SK-N-SH (cell line): ENCODE measurements at places on chromosomes 13 and 19.

- DNase-seq, result no peak
Measured at GRCh38 chr13:78228940-78229339, 310.3 kb upstream of the EDNRB start.

DNA sequence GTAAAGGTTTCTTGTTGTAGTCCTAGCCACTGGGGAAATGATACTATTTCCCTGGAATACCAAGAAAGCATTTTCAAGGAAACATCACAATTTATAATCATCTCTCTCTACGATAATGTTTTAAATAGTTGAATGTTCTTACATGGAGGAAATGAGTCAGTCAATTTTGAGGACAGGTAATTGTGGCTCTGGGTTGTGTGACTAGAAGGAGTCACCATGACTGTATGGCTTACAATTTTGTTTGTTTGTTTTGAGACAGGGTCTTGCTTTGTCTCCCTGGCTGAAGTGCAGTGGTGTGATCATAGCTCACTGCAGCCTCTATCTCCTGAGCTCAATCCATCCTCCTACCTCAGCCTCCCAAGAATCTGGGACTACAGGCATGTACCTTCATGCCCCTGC lies 47.4 kb downstream of the COG3 start:
- DNase-seq, result no peak

DNA sequence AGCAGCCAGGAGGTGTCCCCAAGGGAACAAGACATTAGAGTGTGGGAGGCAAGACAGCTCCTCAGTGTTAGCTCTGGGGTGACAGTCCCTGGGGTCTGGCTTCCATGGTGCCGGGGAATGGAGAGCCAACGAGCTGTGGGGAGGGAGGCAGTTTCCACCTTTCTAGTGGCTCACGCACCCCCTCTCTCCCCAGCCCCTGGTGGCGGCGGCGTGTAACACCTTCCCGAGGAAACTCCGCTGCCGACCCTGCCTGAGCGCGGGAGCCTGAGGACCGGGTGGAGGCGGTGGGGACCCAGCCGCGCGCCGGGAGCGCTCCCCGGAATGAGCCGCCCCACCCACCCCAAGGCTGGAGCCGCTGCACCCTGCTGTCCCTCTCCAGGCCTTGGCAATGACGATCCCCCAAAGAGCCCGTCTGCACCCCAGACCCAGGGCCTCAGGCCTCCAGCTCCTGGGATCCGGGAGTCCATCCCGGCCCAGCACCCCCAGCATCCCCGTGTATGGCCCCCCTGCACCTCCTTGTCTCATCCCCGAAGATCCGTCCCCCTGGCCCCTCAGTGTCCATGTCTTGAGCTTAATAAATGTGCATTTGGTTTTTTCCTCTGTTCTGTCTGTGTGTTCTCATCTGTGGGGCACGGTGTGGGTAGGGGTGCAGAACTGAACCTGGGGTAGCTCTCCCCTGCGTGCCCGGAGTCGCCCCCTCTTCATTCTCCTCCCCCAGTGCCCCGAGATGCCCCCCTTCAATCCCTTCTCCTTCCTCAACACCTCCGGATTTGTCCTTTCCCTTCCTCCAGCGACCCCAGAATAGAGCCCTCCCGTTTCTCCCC lies 622 bp upstream of the FXYD5 start:
- DNase-seq, result peak; percentile 79

- DNase-seq, result no peak
Measured at GRCh38 chr19:1271528-1272422, 2.6 kb downstream of the CIRBP start.

DNA sequence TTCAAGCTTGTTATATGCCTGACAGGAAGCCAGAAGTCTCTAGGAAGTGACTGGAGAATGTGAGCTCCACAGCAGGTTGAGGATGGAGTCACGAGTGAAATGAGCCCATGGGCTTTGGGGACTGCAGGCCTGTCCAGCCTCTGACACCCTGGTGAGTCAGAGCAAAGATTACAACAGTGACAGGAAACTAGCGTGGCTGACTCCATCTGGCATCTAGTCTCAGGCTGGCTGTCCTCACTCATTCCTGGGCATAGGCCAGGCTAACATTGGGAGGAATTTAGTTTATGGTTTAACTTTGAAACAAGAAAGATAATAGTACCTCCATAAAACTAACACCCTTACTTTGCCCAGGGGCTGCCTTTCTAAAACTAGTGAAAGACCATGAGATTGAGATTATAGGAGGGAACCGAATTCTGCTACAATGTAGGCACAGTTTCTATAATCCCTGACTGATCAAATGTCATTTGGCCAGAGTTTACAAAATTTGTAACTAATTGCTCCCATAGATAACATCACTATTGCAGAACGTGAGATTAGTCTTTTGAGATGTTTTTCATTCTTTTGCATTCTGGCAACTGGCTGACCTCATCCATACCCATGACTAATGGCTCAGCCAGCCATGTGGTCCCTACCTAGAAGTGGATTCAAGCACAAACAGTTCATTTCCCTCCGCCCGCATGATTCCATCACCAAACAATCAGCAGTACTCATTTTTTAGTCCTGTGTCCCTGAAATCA lies 28.4 kb downstream of the PSG1 start:
- no peak for DNase-seq

- DNase-seq, result no peak
Measured at GRCh38 chr19:782878-783668, 14.2 kb upstream of the PTBP1 start.

GRCh38 chr13:31733066-31733465 lies 6.3 kb upstream of the RXFP2 start:
- peak; percentile 44 for DNase-seq

DNA sequence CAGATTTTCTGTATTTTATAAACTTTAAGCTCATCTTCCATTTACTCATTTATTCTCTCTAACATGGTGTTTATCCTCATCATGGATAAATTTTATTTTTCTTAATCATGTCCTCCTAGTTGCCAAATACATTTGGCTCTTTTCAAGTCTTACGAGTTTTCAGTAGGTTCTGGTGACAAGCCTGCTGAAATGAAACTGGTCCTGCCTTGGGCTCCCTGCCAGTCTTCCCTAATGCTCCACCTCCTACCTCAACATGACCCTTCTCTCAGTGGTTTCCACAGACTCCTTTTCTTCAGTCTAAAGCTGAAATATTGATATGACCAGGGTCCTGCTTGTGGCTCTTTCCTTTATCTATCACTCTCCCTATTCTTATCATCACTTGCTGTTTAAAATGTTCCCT lies 81.2 kb downstream of the TRPC4 start:
- DNase-seq, result no peak

GRCh38 chr19:2533072-2533425 lies 57.1 kb downstream of the GADD45B start:
- no peak for DNase-seq

DNA sequence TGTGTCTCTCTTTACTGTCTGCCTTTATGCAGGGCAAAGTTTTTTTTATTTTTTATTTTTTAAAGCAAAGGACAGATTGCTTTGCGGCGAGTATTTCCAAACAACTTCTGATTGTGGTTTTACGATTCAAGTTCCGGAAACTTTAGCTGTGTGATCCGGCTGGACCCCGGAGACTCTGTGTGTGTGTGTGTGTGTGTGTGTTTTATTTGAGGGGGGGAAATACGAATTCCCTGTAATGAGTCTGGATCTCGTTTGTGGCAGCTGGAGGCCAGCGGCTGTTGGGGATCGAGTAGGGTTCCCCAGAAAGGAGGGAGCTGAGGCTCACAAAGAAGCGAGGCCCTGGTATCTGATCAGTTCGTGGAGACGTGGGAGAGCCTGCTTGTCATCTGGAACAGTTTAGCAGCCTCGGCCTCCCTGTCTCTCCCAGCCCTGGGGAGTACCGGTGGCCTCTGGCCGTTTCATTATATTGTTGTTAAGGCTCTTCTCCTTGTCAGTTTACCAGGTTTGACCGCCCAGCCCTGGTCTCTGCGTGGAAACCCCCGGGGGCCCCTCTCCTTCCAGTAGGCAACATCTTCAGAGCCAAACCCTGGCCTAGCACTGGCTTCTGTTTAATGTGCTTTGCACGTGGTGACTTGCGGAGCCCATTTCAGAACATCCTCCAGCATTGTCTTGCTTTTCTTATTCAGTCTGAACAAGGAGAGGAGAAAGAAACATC lies 1.3 kb downstream of the FARP1 start:
- DNase-seq, result peak; percentile 66

GRCh38 chr13:114228176-114228575 lies 6.5 kb upstream of the CDC16 start:
- DNase-seq, result no peak

- no peak for DNase-seq
Measured at GRCh38 chr13:40343550-40344269, 322.7 kb downstream of the FOXO1 start.

- no peak for DNase-seq
Measured at GRCh38 chr13:37211487-37211886, 106.0 kb upstream of the CSNK1A1L start.

DNA sequence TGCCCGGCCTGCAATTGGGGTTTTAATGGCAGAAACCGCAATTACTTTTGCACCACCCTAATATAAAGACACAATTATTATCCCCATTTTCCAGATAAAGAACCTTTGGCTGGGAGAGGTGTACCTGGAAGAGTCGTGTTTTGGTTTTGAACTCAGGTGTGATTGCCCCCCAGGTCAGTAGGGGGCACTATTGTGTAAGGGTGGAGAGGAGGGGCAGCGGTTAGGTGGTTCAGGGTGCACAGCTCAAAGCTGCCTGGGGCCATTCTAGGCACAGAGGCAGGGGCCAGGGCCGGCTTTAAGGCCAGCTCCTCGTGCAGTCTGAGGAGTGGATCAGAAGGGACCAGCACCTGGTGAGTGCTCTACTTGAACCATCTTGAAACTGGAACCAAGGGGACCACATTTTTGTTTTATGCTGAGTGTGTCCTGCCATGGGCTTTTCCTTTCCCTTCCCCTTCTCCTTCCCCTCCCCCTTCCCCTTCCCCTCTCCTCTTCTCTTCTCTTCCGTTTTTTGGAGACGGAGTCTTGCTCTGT lies 5.8 kb upstream of the FCGRT start:
- DNase-seq, result peak; percentile 84

DNA sequence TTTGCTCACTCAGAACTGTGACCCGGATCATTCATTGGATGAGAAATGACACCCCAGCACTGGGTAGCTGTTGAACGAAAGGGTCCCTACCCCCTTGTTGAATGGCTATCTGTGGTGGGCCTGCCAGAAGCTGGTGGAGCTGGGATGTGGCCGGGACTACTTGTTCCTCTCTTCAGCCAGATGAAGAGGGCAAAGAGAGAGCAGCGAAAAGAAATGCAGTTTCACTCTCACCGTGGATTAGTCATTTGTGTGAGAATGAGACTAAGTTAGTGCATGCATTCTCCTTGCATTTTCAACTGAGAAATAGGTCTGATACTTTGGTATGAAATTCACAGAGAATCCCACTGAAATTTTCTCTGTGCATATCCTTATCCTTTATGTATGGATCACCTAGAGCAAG lies 553.1 kb downstream of the IRS2 start:
- DNase-seq, result no peak

DNA sequence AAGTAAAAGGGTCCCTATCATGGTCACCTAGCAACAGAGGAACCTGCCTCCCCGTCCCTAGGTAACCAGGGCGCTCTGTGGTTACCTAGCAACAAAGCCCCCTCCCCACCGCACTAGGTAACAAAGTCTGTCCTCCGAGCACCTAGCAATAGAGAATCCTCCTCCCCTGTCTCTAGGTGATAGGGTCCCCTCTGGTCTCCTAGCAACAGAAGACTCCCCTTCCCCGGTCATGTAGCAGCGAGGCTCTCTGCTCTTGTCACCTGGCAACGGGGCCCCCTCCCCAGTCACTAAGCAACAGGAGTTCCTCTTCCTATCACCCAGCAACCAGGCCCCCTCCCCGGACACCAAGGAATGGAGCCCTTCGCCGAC lies 307 bp downstream of the JOSD2 start:
- DNase-seq, result no peak

GRCh38 chr13:110244071-110244830 lies 62.7 kb downstream of the COL4A1 start:
- DNase-seq, result no peak

DNA sequence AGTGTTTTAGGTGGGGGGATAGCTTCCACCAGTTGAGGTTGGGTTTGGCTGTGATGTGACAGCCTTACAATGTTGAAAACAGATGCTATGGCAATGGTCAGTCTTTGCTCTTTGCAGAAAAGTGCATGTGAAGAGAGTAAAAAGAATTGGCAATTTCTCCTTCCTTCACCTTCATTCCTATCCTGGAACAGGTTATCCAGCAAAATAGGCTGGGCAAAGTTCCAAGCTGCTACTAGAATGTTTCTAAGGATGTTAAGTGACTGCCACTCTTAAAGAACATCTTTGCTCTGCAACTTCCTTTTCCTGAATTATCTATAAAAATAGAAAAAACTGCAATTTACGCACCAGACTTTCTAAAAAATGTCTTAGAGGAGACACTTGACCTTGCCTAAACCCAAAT lies 50.1 kb upstream of the MYCBP2 start:
- DNase-seq, result no peak

- DNase-seq, result no peak
Measured at GRCh38 chr19:30356951-30357579, 15.1 kb upstream of the ZNF536 start.

DNA sequence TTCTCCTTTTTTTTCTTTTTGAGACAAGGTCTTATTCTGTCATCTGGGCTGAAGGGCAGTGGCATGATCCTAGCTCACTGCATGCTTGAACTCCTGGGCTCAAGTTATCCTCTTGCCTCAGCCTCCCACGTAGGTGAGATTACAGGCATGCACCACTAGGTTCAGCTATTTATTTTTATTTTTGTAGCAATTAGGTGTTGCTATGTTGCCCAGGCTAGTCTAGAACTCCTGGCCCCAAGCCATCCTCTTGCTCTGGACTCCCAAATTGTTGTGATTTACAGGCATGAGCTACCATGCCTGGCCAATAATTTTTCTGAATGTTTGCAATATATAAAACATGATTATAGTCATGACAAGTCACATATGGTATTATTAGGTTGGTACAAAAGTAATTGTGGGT lies 161.1 kb upstream of the ATXN8OS start:
- DNase-seq, result no peak
